AG04449 (cell line): ENCODE measurements at places on chromosomes 11 and 22.

GRCh38 chr11:94128746-94129511, at the start of gene PANX1:
Gene PANX1 (plus strand): TSS chr11:94128841. CDS start chr11:94129313, 472 bp downstream.
- no peak for DNase-seq

GRCh38 chr22:30564761-30565119, 9.7 kb downstream of the GAL3ST1 start:
- no peak for DNase-seq

DNA sequence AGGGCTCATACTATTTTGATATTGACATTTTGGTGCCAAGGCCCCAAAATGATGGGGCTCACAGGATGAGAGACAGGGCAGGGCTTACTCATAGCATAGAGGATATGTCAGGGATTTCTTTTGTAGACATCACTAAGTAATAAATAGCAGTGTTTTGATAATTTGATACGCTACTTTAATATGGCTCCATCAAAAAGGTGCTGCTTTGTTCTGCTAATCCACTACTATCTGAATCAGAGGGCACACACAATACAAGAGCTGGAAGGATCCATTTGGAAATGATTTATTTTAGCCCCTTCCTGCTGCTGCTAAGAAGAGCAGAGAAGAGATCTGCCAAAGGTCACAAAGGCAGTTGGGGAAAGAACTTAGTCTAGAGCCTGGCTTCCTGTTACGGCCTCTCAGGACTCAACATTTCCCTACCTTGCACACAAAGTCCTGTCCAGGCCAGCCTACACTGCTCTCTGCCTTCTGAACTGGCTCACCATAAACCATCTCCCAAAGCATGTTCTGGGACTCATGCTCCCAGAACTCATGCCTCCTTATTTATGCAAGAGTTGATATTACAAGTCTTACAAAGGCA, 261.3 kb upstream of the ARHGAP20 start:
- no peak for DNase-seq

DNA sequence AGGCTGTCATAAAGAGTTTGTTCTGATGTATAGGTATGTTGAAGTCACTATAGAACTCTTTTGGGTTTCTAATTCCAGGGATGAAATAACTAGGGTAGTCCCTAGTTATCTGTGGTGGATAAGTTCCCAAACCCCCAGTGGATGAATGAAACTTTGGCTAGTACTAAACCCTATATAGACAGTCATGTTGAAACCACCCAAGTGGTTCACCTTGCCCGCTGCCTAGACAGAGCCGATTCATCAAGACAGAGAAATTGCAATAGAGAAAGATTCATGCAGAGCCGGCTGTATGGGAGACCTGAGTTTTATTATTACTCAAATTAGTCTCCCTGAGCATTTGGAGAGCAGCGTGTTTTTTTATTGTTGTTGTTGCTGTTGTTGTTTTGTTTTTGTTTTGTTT, 23.8 kb upstream of the NUCB2 start:
- no peak for DNase-seq

GRCh38 chr11:42195289-42196013, 736.0 kb upstream of the LRRC4C start:
- DNase-seq, result no peak

DNA sequence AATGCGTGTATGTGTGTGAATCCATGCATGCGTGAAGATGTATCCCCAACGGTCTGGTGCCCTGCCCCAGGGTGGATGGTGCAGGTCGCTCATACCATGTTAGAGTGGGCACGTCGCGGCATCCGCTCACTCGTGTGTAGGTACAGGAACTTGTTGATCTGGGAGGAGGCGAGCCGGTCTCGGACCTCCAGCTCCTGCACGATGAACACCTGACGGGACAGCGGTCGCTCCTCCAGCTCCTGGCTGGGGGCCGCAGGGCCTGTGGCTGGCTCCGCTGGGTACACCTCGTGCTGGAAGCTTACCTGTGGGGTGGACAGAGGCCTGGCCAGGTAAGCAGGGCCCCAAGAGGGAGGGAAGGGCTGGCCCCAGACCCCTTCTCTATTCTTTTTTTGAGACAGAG, 18.5 kb downstream of the ATG2A start:
- DNase-seq, result no peak

DNA sequence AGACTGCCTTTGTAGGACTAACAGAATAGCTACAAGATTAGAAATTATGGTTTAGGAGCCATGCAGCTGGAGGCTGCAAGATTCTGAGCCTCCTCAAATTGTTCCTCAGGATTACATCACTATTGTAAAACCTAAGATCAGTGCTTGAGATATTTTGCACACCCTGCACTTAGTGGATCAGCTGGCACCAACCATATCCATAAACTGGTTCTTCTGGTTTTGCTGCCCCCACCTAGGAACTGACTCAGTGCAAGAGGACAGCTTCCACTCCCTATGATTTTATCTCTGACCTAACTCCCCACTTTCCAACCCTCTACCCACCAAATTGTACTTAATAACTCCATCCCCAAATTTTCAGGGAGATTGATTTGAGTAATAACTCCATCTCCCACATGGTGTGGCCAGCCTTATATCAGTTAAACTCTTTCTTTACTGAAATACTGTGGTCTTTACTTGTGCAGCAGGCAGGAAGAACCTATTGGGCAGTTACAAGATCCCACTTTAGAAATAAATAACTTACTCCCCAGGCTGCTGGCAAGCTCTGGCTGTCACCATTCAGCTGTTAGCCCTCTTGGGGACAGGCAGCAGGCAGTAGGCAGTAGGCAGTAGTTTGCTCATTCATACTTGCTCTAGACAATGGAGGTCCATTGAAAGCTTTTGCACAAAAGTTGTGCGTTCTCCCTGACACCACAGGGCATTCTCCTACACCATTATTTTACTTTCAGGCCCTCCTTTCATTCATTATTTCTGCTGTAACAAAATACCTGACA, 119.0 kb downstream of the SLC17A6 start:
- DNase-seq, result no peak

- DNase-seq, result no peak
These were observed 70.6 kb downstream of the PHF21A start for GRCh38 chr11:46050662-46051061.
